ENCODE measurements at places on chromosomes 3 and 15. TPM values are rescaled to one million over a fixed set of nuclear protein-coding genes. Genes with fewer than 3 reads are reported as not detected.
A peak's percentile ranks its signal among the peaks of the same experiment; 100 is the strongest.

DNA sequence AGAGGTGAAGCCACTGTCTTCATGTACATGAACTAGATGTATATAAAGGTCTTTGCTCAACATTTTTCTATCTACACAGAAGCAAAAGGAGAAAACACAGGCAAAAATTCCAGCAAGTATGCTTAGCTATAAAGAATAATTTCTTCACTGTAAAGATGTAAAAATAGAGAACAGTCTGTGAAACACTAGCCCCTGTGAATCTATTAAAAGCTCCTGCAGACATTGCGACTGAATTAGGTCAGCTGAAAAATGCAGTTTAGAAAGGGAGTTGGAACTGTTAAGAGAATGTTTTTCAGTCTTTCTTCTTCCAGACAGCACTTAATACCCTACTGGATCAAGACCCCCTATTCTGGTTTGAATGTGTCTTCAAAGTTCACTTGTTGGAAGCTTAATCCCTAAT is 291.5 kb downstream of the KBTBD8 start:
- H3K4me1 ChIP-seq = no peaks in the 10 kb centered on the region
- no peak for DNase-seq
- no peak overlapping the region for H3K4me3 ChIP-seq
- no peaks in the 10 kb centered on the region for H3K36me3 ChIP-seq
- H3K27ac ChIP-seq = no peak overlapping the region

GRCh38 chr3:168139947-168140346 is 44.2 kb upstream of the GOLIM4 start:
- no peaks in the 10 kb centered on the region for H3K4me1 ChIP-seq
- DNase-seq = no peak
- H3K27me3 ChIP-seq = peaks cover 8% of the 10 kb centered on the region
- no peaks in the 10 kb centered on the region for H3K36me3 ChIP-seq

GRCh38 chr3:123485551-123485950 is 36.7 kb upstream of the ADCY5 start:
- no peak overlapping the region for H3K27ac ChIP-seq
- peaks cover 2% of the 10 kb centered on the region for H3K36me3 ChIP-seq
- H3K4me1 ChIP-seq = no peaks in the 10 kb centered on the region
- H3K4me3 ChIP-seq = no peak overlapping the region
- no peak for DNase-seq
- peaks cover under 1% of the 10 kb centered on the region for H3K27me3 ChIP-seq

The CTXN2 gene
- total RNA-seq = not detected

DNA sequence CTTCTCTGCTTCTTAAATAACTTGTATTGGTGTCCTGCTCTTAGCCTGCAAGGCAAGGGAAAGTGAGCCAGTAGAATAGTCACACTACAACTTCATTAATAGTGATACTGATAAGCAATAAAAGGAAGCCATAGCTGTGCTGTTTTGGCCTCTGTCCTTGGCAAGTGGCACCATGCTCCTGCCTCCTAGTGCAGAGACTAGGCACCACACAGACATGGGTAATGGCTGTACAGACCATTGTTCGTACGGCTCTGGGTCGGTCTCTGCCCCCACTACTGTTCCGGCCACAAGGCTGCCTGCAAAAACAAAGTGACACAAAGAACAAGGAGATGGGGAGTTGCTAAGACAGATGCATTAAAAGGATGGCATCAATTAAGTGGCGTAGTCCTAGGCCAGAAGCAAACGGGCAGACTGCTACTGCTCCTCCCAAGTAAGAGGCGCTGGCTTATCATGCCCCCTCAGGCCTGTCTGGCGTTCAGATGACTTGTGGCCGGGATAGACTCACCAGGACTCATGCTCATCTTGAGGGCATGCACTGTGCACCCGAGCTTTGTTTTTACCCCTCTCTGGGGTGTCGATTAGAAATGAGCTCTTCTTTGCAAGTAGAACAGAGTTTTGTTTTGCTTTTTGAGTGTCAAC is 75.6 kb downstream of the TRAK1 start:
- H3K36me3 ChIP-seq = peaks cover 7% of the 10 kb centered on the region
- H3K4me1 ChIP-seq = peaks cover 27% of the 10 kb centered on the region
- H3K27me3 ChIP-seq = no peaks in the 10 kb centered on the region
- H3K27ac ChIP-seq = no peak overlapping the region
- DNase-seq = no peak
- H3K4me3 ChIP-seq = no peak overlapping the region

DNA sequence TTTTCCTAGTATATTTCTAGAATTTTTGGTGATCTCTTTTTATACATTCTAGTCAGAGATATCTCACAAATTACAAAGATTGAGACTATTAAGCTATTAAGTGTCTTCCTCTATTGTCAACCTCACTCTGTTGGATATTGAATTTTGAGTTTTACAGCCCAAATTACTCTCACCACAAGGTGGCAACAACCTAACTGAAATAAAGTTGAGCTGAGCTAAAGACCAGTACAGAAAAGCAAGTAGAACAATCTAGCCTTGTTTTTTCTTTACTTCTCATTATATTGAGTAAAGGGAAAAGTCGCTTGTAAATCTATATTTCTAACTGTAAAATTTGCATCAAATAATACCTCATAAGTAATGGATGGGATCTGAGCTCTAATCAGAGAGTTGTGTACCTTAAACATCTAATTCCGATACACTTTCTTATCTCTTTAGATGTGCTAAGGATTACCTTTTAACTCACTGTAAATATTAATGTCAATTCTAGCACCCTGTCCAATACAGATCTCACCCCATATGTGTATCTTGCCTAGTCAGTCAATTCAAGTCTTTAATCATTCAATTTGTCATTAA is 13.6 kb upstream of the COMMD2 start:
- H3K27ac ChIP-seq = no peak overlapping the region
- H3K27me3 ChIP-seq = peaks cover 24% of the 10 kb centered on the region
- no peaks in the 10 kb centered on the region for H3K36me3 ChIP-seq
- H3K4me3 ChIP-seq = no peak overlapping the region

The C3orf22 gene
- total RNA-seq = not detected

- H3K27me3 ChIP-seq = no peaks in the 10 kb centered on the region
- DNase-seq = no peak
- H3K27ac ChIP-seq = peak overlapping the region; percentile 98
- H3K36me3 ChIP-seq = peaks cover 8% of the 10 kb centered on the region
- H3K4me1 ChIP-seq = peaks cover 21% of the 10 kb centered on the region
Observed at GRCh38 chr3:12661926-12662592, 1.9 kb downstream of the RAF1 start.

DNA sequence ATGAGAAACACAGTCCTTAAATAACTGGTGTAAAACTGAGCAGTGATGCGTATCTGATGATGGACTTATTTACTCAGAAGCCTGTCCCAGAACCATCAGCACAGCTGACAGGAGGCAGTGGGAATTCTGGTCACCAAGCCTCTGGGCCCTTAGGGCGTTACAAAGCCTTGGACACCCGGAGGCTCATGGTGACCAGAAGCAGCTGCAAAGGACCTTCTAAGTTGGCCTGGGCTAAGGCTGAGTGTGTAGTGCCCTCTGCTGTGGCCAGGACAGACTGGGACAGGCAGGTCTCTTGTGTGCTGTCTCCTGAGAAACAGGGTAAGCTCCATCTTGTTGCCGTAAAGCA is 168.9 kb downstream of the ATP10A start:
- H3K27me3 ChIP-seq = no peaks in the 10 kb centered on the region
- no peak overlapping the region for H3K4me3 ChIP-seq
- no peak for DNase-seq
- peaks cover 23% of the 10 kb centered on the region for H3K36me3 ChIP-seq

- H3K27me3 ChIP-seq = peaks cover 15% of the 10 kb centered on the region
- H3K4me3 ChIP-seq = no peak overlapping the region
- H3K27ac ChIP-seq = no peak overlapping the region
- H3K4me1 ChIP-seq = peaks cover 14% of the 10 kb centered on the region
- H3K36me3 ChIP-seq = no peaks in the 10 kb centered on the region
- no peak for DNase-seq
Observed at GRCh38 chr3:50495609-50496423, 7.6 kb downstream of the CACNA2D2 start.

The SLC12A1 gene
- total RNA-seq = not detected

DNA sequence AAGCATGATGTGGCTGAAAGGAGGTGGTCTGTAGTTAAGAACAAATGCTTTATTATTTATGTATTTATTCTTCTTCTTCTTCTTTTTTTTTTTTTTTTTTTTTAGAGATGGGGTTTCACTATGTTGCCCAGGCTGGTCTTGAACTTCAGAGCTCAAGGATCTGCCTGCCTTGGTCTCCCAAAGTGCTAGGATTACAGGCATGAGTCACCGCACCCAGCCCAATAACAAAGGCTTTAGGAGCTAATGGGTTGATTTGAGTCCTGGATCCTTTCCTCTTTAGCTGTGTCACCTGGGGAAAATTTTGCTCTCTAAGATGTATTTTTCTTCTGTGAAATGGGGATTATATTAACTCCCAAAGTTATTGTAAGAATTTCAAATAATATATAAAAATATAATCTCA is 168.8 kb downstream of the PEX5L start:
- H3K36me3 ChIP-seq = no peaks in the 10 kb centered on the region
- no peaks in the 10 kb centered on the region for H3K4me1 ChIP-seq
- H3K4me3 ChIP-seq = no peak overlapping the region
- no peak for DNase-seq
- no peak overlapping the region for H3K27ac ChIP-seq

DNA sequence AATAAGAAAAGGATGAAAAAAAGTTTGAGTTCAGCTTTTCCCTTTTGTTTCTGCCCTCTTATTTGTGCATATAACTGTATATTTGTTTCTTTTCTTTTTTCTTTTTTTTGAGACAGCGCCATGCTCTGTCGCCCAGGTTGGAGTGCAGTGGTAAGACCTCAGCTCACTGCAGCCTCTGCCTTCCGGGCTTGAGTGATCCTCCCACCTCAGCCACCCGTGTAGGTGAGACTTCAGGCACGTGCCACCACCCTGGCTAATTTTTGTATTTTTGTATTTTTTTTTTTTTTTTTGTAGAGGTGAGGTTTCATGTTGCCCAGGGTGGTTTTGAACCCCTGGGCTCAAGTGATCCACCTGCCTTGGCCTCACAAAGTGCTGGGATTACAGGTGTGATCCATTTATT is 31.4 kb downstream of the RNF111 start:
- no peak for DNase-seq
- no peak overlapping the region for H3K4me3 ChIP-seq
- no peak overlapping the region for H3K27ac ChIP-seq
- H3K4me1 ChIP-seq = peaks cover 6% of the 10 kb centered on the region
- H3K36me3 ChIP-seq = peaks cover 13% of the 10 kb centered on the region
